Memory B cell (primary cell): ENCODE measurements at places on chromosomes 3 and 15.

- no peak for DNase-seq
These were observed 292.0 kb upstream of the CCDC54 start for GRCh38 chr3:107085261-107085660.

- no peak for DNase-seq
These were observed 590.2 kb downstream of the RBMS3 start for GRCh38 chr3:29871087-29871486.

GRCh38 chr3:13584427-13584891 lies 35.5 kb downstream of the FBLN2 start:
- DNase-seq: no peak

GRCh38 chr15:50652671-50653070 lies 33.9 kb downstream of the TRPM7 start:
- no peak for DNase-seq

- DNase-seq: no peak
These were observed 704.1 kb upstream of the SGO1 start for GRCh38 chr3:20890111-20890519.

GRCh38 chr3:12829886-12830784 lies 11.2 kb downstream of the RPL32 start:
- no peak for DNase-seq

DNA sequence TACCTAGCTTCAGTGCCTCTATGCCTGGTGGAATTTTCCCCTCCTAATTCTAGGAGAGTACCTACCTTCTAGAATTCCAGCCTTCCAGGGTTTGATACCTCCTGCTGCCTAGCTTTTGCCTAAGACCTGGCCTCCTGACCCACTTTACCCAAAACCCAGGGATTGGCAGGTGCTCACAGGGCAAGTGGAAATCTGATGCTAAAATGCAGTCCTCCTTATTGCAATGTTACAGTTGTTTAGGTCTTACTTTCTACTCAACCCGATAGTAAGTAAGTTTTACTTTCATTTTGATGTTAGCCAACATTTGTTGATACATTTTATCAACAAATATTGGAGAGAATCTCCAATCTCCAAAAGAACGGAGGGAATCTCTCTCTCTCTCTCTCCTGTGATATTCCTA lies 275.9 kb downstream of the DOCK3 start:
- no peak for DNase-seq

- no peak for DNase-seq
These were observed 107.0 kb downstream of the SHOX2 start for GRCh38 chr3:157999246-157999645.

GRCh38 chr3:177578488-177578887 lies 381.2 kb upstream of the TBL1XR1 start:
- no peak for DNase-seq

DNA sequence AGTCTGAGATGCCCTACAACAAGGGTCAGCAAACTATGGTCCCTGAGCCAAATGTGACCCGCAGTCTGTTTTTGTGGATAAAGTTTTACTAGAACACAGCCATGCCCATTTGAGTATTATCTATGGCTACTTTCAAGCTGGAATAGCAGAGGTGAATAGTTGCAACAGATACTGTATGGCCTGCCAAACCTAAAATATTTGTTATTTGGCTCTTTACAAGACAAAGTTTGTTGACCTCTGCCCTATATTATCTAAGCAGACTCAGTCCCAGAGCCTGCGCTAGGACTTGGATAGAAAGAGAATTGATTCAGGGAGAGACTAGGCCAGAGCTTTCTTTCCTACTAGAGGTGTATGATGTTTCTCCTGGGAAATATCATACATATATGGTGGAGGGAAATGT lies 81.7 kb upstream of the NMNAT3 start:
- no peak for DNase-seq

DNA sequence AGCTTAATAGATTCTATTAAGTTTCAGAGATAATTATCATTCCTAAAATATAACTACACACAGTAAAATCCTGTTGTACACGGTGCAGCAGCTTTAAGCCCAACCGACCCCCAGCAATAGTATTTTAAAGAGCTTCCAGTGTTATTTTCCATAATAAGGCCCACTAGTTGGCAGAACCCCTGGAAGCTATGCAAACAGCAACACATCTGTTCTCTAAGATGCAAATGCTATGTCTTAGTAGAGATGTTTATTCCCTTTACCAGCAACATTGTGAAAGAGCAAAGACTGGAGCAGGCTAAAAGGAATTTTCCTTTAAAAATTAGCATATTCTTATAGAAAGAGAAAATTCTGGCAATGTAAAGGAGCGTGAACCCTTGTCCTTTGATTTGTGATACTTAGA lies 819.7 kb upstream of the ALCAM start:
- DNase-seq: no peak

DNA sequence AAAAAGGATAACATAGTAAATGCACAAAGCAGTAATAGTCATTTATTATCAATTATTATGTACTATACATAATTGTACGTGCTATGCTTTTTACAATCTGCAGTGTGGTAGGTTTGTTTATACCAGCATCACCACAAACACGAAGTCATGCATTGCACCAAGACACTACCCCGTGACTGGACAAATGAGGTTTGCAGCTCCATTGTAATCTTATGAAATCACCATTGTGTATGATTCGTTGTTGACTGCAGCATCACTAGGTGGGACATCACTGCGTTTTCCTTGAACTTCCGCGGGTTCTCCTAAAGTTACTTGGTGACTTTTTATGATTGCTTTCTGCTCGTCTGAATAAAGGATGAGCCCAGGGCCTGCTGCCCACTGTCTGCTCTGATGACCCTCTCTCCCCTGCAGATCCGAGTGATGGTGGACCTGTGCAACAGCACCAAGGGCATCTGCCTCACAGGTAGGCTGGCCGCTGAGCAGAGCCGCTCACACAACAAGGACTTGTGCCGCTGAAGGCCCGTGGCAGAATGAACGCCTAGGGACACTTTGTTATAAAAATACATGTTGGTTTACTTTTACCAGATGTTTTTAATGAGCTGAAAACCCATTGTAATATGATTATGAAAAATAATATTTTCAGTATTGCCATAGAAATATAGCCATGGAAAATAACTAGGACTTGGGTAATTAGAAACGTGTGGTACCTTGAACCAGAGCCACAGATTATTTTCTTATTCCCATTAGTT lies 35.8 kb downstream of the GLDN start:
- no peak for DNase-seq

DNA sequence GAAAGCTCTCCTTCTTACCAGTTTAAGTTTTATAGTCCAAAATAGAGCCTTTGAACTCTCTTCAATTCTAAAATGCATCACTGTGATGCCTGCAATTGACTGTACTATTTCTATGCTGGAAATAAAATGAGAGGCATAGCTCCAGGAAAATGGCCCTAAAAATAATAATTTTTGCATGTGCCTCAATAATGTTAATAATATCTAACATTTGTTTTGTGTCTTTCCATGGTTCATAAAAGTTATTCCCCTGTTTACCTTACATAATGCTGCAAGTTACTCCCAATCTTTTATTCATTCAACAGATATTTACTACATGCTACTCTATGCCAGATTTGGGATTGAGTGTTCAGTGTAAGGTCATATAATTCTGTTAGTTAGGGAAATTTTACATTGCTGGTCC lies 574.0 kb downstream of the RBMS3 start:
- no peak for DNase-seq

DNA sequence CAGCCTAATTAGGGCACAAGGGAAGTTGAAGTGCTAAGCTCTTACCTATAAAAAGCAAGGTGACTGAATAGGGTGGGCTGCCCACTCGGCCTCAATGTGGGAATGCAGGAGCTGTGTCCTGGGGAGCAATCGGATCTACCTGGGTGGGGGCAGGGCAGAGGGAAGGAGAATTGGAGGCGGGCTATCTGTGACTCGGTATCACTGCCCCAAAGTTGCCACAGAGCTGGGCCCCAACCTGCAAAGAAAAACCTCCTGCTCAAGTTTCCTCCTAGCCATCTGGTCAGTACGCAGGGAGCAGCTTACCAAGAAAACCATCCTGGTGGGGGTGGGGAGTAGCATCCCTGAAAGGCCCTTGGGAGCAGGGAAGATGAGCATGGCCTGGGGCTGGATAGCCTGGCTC lies 10.7 kb downstream of the CIB2 start:
- DNase-seq: no peak

DNA sequence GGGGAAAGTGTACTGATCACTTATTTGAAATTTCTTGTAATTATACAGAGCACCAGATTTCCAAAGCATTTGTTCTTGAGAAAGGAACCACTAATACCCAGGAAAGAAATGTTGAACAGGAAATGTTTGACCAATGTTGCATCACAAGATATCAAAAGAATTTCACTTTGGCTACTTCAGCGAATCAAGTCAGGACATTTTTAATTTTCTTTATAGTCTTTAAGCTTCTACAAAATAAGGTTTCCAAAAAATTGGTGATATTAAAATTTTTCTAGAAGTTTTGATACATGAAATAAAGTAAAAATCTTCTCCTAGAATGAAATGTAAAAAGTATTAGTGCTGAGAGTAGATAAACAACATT lies 421.9 kb downstream of the MECOM start:
- DNase-seq: no peak

- no peak for DNase-seq
These were observed 161.1 kb downstream of the OR4M2 start for GRCh38 chr15:22241451-22241850.

- no peak for DNase-seq
These were observed 118.4 kb upstream of the ROBO1 start for GRCh38 chr3:79886204-79886603.

- DNase-seq: no peak
These were observed 325.7 kb downstream of the CNTN3 start for GRCh38 chr3:74288761-74289160.

DNA sequence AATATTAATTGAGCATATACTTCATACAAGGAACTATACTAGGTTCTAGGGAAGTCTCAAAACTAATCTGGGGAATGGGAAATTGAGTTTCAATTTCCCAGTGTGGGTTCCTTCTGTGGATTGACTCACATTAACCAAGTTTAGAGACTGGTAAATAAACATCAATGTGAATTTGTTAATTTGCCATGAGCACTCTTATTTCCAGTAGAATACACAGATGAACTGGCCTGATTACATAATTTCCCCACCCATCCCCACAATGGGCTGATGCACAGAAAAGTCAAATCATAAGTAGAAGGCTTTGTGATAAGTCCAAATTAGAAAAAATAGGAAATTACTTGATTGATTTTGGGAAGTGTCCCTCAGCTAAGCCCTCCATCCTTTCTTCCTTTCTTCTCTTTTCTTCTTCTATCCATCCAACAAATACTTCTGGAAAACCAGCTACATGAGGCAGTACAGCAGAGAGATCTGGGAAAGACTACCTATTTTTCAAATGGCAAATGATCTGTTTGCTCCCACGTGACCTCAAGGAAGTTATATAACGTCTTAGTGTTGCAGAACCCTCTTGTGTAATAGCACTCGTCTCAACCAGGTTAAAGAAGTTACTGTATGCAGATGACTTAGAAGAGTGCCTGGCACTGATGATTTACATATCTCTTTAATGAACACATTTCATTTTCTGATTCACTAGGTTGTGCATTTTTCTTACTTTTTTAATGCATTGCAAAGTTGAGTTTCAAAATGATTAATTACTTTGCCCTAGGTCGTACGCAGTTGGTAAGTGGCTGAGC lies 312.3 kb downstream of the SV2B start:
- no peak for DNase-seq

- DNase-seq: no peak
These were observed 102.8 kb upstream of the GBE1 start for GRCh38 chr3:81864272-81864671.

- no peak for DNase-seq
These were observed 291.9 kb upstream of the GRM7 start for GRCh38 chr3:6568999-6569493.

DNA sequence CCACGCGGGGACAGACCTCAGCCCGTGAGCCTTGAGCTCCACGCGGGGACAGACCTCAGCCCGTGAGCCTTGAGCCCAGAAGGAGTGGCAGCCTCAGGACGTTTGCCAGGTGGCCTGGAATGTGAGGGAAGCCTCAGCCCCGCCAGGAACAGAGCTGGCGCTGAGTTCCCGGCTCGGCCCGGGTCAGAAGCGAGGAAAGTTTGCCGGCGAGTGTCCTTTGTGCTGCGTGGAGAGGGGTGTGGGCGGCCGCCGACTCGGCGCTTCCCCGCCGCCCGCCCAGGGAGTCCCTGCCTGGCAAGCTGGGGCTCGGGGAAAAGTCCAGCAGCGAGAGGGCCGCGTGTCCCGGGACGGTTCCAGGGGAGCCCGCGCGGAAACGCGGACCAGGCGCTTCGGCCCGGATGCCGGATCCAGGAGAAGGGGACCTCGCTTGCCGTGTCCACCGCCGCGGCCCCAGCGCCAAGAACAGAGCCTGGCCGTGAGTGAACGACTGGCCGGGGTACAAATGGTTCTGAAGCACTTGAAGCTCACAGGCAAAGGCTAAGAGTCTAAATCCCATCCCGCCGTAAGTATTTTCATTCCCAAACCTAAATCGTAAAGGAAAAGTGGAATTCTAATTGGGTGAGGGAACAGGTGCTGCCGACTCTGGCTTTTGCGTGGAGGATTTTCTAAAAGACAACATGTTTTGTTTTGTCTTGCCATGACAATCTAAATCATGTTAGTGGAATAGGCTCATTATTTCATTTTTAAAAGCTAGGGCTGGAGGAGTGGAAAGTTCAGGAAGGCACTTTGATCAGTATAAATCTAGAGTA lies 1.7 kb downstream of the LRRN1 start:
- DNase-seq: no peak

DNA sequence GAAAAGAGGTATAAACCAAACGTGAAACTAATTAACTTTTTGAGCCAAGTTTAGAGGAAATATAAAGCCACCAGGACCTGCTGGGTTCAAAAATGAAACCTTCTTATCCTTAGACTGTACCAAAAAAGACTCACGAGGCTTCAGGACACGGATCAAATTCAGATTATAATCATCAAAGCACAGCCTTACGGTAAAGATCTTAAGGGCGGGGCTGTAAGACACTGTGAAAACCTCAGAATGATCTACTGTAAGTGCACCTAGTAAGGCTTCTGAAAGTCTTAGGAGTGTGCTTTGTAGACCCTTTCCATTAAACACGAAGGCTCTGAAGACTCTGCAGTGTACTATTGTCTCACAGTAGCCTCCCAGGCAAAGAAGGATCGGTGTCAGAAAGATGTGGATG lies 26.8 kb downstream of the TARS3 start:
- no peak for DNase-seq

- no peak for DNase-seq
These were observed 736 bp upstream of the MBNL1 start for GRCh38 chr3:152267831-152268554.

DNA sequence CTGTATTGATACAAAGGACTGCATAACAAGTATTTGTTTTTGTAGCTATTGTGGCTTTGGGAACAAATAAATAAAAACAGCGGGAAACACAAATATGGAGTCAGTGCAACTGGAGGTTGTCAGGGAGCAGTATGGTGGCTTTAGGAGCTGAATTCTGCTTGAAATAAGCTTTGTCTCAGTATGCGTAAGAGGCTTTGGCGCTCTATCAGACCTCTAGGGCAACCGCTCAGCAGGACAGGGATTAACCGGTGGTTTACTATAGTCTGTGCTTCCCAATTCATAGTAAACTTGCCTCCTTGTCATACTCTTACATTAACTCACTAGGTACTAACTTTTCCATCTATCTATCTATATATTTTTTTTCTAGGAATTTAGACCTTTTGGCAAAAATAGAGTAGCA lies 104.6 kb downstream of the ZIC1 start:
- no peak for DNase-seq

- DNase-seq: no peak
These were observed 1.1 kb downstream of the HEG1 start for GRCh38 chr3:125054449-125055329.
